H4 (cell line): ENCODE measurements at places on chromosomes 7 and 10. TPM values are rescaled to one million over a fixed set of nuclear protein-coding genes. Genes with fewer than 3 reads are reported as not detected.

KIF11 gene
- 37.5 and 42.6 TPM in 2 replicates for total RNA-seq

FZD8 gene
- total RNA-seq = 1.6 and 2.5 TPM in 2 replicates

TMEM130 gene
- total RNA-seq = 1.2 and 2.5 TPM in 2 replicates

FGFR2 gene
- 3.7 and 5.0 TPM in 2 replicates for total RNA-seq

OR2A7 gene
- not detected in 2 replicates for total RNA-seq

DNA sequence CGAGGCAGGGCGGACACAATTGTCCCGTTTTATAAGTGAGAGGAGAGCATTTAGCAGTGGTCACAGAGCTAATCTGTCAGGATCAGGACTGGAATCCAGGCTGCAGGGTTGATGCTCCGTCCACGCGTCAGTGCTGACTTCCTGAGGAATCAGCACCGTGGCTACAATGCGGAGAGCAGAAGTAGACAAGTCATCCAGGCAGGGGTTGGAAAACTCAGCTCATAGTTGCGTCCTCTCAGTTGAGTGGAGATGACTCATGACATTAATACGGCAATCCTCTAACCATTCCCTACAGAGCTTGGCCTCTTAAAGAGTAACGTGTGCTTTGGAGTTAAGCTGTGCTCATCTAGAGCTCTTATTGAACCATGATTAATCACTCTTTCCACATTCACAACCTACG is 17.1 kb upstream of the HTR5A start:
- DNase-seq = peak; percentile 25

DNA sequence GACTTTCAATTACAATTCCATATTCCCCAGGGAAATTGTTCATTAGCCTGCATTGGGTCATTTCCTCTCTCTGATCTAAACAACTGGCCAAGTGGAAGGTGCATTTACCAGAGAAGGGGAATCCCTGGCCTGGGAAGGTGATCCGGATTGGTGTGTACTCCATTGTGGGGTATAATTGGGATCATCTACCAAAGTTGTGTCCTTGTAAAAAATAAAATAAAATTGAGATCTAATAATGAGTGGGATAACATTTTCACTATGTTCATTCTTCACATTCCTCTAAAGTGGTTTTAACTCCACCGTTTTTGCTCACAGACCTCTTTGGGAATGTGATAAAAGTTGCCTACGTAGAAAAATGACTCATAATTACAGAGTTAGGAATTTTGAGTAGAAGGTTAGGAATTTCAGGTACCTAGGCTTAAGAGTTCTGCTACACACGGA is 22.8 kb downstream of the ARL5B start:
- peak; percentile 8 for DNase-seq

GRCh38 chr7:149293946-149294633 is 32.1 kb downstream of the ZNF783 start:
- no peak for DNase-seq

DNA sequence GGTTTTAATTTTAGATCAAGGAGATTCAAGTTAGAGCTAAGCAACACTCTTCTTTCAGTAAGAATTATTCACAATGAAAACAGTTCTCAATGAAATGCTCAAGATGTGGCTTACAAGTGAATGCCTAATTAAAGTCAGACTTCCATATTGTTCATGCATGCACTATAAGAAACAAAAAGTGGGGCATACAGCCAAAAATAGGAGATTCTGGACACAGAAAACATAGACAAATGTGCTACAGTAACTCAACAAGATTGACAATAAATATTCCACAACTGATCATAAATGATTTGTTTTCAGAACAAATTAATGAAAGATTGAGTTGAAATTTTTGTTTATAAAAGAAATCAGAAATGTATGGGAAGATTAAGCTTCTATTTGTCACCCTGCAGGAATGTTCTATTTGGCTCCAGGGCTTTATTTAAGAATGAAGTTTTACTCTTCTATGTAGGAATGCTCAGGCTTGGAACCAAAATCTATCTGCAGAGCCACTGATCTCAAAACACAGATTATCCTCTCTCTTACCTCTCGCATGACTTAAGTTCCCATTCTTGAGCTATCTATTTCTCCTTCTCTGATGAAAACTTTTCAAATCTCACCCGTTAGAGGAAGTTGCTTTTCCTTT is 89.0 kb upstream of the PIP4K2A start:
- DNase-seq = no peak

GRCh38 chr10:71241830-71242621 is 29.7 kb downstream of the UNC5B start:
- peak; percentile 40 for DNase-seq

DNA sequence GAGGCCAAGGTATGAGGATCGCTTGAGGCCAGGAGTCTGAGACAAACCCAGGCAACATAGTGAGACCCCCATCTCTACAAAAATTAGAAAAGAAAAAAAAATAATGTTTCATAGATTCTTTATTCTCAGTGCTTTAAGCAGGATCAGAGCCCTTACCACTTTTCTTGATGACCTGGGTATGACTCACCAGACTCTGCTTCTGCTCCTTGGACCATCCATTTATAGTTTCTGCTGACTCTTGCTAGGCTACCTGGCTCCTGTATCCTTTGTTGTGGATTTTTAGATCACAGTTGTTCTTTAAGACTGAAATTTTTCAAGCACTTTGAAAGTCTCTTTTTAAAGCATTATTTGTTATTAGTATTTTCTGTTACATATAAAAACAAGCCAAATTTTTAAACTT is 411.1 kb downstream of the GFRA1 start:
- peak; percentile 11 for DNase-seq

GRCh38 chr10:53978301-53978700 is 822.7 kb downstream of the PCDH15 start:
- DNase-seq = no peak

GRCh38 chr10:89503151-89503550 is 32.2 kb downstream of the SLC16A12 start:
- DNase-seq = no peak

DNA sequence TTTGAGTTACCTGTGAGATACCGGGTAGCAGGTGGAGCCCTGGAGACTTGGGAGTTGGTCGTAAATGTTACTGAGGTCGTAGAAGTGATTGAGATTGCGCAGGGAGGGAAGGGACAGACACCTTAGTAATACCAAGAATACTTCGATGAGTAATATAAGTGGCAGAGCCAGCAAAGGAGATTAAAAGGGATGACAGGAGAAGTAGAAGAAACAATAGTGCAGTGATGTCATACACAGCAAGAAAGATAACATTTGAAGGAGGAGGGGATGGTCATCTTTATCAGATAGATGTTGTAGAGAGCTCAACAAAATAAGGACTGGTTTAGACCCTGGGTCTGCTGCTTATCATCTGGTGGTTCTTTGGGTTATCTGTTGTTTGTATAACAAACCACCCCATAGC is 5.0 kb downstream of the BCCIP start:
- DNase-seq = no peak

DNA sequence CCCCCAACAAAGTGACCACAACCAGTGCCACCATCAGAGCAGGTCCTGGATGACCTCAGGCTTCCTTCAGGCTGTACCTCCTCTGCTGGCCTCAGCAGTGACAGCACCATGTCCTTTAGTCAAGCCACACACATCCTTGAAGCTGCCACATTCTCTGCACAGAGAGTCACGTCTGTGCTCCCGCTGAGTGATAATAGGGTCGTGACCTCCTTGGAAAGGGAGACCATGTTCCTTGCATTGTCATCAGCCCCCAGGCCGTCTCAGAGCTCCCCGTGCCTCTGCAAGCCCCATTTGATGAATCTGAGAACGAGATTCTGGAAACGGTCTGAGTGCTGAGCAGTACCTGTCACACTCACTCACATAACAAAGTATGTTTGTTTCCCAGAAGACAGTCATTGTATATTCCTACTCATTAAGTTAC is 106.5 kb upstream of the PRR15 start:
- DNase-seq = no peak

- no peak for DNase-seq
Measured at GRCh38 chr10:76700241-76700640, 937.4 kb downstream of the KCNMA1 start.
